ENCODE measurements at places on chromosomes 7 and 10.
A peak's percentile ranks its signal among the peaks of the same experiment; 100 is the strongest.

DNA sequence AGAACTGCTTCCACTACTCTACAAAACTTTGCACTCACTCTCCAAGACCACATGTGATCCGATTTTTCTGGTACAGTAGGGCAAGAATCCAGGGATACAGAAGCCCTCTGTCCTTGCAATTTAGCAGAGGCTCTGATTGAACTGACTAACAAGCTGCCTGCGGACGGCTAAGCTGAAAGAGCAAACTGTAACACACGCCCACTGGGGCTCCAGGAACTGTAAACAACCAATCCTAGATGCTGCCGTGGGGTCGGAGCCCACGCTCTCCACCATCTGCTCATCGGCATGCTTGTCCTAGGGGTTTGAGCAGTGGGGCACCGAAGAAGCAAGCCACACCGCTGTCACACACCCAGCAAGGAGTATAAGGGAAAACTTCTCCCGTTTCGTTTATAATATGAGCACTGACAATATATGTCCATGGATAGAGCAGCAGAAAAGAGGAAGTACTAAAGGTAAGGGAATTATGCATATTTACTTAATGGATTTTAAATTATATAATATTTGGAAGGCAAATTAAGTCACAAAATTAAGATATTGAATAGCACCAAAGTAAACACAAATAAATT is 634.4 kb upstream of the POT1 start:
- DNase-seq, result no peak

GRCh38 chr7:95059842-95060313 is 152.5 kb downstream of the PPP1R9A start:
- DNase-seq, result no peak

- DNase-seq, result no peak
Observed at GRCh38 chr10:106132956-106133355, 1031.5 kb downstream of the SORCS1 start.

DNA sequence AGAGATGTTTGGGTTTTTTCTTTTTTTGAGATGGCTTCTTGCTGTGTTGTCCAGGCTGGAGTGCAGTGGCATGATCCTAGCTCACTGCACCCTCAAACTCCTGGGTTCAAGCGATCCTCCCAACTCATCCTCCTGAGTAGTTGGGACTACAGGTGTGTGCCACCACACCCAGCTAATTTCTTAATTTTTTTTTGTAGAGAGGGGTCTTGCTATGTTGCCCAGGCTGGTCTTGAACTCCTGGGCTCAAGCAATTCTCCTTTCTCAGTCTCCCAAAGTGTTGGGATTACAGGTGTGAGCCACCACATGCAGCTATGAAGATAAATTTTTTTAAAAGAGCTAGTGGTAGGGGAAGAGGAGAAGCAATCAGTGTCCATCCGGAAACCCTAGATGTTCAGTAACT is 56.8 kb downstream of the CLIP2 start:
- DNase-seq, result no peak

DNA sequence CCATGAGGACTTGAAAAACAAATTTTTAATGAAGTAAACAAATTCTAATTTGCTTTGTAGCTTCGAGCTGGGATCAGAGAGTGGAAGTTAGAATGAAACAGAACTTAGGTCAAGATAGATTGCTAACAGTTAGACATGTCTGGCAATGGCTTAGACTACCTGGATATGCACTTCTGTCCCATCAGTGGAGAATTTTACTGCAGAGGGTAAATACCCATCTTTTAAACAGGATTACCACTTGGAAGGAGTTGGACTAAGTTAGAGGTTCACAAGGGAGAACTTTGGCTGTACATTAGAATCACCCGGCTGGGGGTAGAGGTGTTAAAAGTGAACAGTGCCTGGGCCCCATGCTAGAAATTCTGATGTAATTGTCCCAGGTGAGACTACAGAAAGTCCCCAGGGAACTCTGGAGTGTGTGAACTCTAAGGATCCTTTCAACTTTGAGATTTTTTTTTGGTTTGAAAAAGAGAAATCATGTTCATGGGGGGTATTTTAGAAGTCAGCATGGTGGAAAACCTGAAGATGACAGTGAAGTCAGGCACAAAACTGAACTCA is 35.5 kb downstream of the ENTPD1 start:
- DNase-seq, result no peak

- no peak for DNase-seq
Observed at GRCh38 chr7:27677912-27678612, 15.4 kb upstream of the HIBADH start.

DNA sequence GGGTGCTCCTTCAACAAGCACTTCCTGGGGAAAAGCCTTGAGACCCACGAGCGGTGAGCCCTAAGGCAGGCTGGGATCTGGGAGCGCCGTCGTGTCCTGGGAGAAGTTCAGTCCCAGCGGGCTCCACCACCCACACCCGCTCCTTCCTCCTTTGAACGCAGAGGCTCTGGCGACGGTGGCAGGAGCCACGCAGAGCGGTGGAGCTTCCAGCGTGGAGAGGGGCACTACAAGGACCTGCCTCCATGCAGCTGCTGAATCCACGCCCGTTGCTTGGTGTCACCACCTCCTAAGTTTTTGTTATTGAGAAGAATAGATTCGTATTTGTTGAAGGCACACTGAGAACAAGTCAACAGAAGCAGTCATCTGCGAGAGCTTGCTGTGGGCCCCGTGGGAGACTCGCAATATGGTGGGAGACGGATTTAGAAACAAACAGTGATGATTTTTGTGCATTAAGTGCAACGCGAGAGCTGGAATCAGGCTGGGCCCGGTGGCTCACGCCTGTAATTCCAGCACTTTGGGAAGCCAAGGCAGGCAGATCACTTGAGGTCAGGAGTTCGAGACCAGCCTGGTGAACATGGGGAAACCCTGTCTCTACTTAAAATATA is 60.1 kb upstream of the SDK1 start:
- no peak for DNase-seq

GRCh38 chr7:130266258-130266960 is at the start of gene CPA2:
CPA2 (plus strand) TSS chr7:130266863; CDS start chr7:130266882, 19 bp downstream.
- DNase-seq, result no peak

- DNase-seq, result no peak
Observed at GRCh38 chr10:44946205-44946604, 13.4 kb upstream of the RASSF4 start.

DNA sequence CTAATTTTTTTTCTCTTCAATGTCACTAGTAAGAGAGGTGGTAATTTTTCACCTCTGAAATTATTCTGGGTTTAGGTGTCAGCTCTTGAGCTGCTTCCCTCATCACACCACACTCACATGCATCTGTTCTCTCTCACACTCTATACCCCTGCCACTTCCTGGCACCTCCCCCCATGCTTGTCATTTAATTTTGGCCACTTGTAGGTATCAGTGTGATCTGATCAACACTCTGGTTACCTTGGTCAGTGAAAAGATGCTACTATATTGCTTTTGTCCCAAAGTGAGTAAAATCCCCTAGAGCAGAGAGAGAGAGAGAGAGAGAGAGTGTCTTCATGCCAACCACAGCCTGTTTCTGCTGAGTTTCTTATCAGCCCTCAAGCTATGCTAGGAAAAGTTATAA is 42.5 kb downstream of the STK17A start:
- no peak for DNase-seq

DNA sequence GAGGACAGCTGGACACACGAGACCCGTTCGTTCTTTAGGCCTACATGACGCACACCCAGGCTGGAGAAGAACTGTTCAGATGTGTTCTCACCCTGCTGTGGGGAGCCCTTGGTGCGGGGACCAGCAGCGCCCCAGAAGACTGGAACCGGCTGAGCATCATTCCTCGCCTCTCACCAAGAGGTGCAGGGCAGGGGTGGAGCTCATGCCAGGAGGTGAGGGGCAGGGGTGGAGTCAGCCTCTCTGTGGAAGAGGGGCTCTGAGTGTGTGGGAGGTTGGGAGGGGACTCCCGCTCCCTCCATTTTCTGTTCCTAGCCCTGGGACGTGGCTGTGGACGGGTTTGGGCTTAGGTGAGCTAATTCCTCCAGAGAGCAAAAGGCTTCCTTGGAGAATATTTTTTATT is 66.0 kb upstream of the SHH start:
- no peak for DNase-seq

- no peak for DNase-seq
Observed at GRCh38 chr7:140923358-140924006, 1.2 kb downstream of the BRAF start.

- DNase-seq, result no peak
Observed at GRCh38 chr7:39265641-39266591, 288.2 kb downstream of the POU6F2 start.

GRCh38 chr7:2870471-2870931 is 26.4 kb upstream of the GNA12 start:
- peak; percentile 44 for DNase-seq

DNA sequence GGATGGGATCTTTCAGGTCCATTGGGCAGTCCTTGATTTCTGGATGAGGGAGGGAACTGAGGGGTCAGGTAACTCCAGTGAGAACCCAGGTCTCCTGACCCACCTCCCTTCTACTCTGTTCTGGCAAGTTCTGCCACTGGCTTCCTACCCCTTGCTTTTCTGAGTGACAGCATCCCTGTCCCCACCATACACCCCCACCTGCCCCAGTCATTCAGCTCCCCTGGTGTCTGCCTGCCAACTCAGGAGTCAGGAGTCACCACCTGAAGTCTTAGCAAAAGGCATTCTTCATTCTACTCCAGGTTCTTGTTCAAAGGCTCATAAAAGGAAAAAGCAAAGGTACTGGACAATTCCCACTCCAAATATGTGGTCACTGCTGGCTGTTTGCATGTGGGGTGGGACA is 26.6 kb downstream of the CDHR3 start:
- DNase-seq, result no peak

DNA sequence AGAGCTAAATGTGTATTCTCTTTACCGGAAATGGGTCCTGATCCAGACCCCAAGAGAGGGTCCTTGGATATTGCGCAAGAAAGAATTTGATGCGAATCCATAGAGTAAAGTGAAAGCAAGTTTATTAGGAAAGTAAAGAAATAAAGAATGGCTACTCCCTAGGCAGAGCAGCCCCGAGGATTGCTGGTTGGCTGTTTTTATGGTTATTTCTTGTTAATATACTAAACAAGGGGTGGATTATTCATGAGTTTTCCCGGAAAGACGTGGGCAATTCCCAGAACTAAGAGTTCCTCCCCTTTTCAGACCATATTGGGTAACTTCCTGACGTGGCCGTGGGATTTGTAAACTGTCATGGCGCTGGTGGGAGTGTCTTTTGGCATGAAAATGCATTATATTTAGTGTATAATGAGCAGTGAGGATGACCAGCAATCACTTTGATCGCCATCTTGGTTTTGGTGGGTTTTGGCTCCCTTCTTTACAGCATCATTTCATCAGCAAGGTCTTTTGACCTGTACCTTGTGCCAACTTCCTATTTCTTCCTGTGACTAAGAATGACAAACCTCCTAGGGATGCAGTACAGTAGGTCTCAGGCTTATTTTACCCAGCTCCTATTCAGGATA is 60.4 kb downstream of the ARL4A start:
- no peak for DNase-seq

DNA sequence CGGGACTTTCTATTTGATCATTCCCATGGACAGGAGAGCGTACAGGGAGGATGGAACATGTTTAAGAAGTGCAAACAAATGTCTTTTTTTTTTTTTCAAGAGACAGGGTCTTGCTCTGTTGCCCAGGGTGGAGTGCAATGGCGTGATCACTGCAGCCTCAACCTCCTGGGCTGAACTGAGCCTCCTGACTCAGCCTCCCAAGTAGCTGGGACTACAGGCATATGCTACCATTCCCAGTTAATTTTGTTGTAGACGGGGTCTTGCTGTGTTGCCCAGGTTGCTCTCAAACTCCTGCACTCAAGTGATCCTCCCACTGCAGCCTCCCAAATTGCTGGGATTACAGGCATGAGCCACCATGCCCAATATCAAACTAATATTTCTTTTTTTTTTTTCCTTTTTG is 40.5 kb downstream of the SPDYE5 start:
- no peak for DNase-seq

GRCh38 chr10:132197271-132198067 is 10.7 kb downstream of the DPYSL4 start:
- DNase-seq, result no peak

DNA sequence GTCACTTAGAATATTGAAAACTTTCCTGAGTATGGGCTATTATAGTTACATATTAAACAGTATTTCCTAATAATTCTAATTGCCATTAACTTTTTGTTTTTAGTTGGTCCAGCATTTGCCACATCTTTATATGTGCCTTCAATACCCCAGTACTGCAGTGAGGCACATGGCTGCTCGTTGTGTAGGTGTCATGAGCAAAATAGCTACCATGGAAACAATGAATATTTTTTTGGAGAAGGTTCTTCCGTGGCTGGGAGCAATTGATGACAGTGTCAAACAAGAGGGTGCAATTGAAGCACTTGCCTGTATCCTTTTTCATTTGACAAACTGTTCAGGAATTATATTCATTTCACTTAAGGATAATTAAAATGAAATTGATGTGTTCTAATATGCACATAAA is 72.7 kb downstream of the BTAF1 start:
- no peak for DNase-seq

- no peak for DNase-seq
Observed at GRCh38 chr10:84352251-84352842, 24.0 kb downstream of the CCSER2 start.

GRCh38 chr10:71391701-71392100 is 5.0 kb upstream of the CDH23 start:
- DNase-seq, result no peak

DNA sequence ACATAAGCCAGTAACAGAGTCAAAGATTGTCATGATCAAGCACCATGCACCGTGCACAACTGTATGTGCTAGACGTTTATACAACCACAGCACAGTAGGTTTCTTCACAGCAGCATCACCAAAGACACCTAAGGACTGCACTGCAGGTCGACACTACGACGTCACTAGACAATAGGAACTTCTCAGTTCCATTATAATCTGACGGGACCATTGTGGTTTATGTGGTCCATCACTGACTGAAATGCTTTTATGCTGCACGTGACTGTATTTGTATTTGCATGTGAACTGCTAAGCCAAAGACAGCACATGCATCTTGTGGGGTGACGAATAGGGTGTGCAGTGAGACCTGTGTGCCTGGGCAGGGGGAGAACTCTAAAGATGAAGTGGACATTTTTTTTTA is 164.9 kb downstream of the PARD3 start:
- no peak for DNase-seq

DNA sequence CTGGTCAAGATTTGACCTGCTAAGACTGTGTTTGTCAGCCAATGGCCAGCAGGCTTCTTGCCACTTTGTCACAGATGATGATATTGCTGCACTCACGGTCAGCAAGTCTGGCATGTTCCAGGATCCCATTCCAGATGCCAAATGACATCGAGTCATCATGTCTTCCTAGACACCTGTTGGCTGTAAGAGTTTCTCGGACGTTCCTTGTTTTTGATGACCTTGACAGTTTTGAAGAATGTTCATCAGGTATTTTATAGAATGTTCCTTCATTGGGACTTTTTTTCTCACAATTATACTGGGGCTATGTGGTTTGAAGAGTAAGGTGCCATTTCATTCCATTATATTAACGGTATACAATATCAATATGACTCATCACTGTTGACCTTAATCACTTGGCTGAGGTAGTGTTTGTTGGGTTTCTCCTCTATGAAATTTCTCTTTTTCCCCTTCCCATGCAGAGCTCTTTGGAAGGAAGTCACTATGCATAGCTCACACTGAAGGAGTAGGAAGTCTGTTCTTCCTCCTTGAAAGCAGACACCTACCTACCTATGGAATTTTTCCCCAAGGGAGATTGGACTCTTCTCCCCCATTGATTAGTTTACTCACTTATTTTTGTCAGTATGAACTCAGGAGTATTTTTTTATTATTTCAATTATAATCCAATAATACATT is 31.6 kb downstream of the HECW1 start:
- DNase-seq, result no peak

Data from activated B cell treated with CpG ODN at 0.5 μM for 24 hours (primary cell).